Fibroblast of skin of right quadriceps (primary cell): ENCODE measurements at places on chromosomes 3 and 15.
A peak's percentile ranks its signal among the peaks of the same experiment; 100 is the strongest.

- peak; percentile 52 for DNase-seq
Observed at GRCh38 chr3:173747427-173747826, 349.9 kb downstream of the NLGN1 start.

GRCh38 chr3:117927825-117928224 is 1106.8 kb downstream of the IGSF11 start:
- no peak for DNase-seq

- no peak for DNase-seq
Observed at GRCh38 chr3:119597548-119598288, at the start of gene PLA1A. TSS of gene PLA1A (plus strand) at chr3:119597885. CDS start at chr3:119597914, 29 bp downstream.

DNA sequence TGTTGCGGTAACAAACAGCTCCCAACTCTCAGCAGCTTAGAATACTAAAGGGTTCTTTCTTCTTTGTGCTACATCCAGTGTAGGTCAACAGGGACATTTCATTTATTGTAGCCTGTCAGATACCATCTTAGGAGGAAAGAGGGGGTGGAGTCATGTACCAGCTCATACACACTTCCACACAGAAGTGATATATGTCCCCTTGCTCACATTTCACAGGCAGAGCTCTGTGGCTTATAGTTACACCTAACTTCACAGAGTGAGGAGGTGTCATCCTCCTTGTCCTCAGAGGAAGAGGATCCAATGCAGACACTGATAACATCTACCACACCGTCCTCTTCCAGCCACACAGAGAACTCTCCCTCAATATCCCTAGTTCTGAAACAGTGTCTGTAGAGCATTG is 247.2 kb downstream of the SLCO3A1 start:
- DNase-seq, result no peak

DNA sequence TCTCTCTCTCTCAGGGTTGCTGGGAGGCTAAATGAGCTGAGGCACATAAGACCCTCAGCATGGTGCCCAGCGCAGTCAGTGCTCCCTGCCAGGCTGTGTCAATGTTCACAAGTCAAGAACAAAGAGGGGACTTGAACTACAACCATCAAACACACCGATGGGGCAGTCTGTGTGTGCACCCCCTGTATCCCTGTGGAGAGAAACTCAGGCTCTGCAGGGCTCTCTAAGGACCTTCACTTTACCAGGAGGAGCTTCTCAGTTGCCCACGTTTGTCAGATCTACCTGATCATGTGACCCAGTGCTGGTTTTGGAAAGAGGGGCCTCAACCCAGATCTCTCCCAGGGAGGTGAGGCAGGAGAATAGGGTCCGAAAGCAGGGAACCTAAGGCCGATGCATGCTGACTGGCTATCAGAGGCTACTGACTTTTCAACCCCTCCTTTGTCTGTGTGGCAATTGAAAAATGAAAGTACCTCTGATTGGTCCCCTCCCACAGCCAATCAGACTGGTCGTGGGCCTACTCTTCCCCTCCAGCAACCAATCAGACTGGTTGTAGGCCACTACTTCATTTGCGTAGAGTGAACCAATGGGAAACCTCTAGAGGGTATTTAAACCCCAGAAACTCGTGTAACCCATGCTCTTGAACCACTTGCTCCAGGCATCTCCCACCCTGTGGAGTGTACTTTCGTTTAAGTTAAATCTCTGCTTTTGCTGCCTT is 34.0 kb downstream of the RHCG start:
- peak; percentile 21 for DNase-seq

GRCh38 chr3:65521032-65521431 is 517.7 kb downstream of the MAGI1 start:
- no peak for DNase-seq

GRCh38 chr3:184765730-184766074 is 46.3 kb upstream of the VPS8 start:
- DNase-seq, result peak; percentile 62
